ENCODE measurements at places on chromosomes 11 and 22.

GRCh38 chr11:7936615-7937014 lies 4.9 kb downstream of the OR10A3 start:
- no peak for DNase-seq

GRCh38 chr22:19213001-19213400 lies 34.5 kb upstream of the SLC25A1 start:
- no peak for DNase-seq

- DNase-seq = peak; percentile 34
Observed at GRCh38 chr11:102007567-102008437, 39.4 kb upstream of the CFAP300 start.

DNA sequence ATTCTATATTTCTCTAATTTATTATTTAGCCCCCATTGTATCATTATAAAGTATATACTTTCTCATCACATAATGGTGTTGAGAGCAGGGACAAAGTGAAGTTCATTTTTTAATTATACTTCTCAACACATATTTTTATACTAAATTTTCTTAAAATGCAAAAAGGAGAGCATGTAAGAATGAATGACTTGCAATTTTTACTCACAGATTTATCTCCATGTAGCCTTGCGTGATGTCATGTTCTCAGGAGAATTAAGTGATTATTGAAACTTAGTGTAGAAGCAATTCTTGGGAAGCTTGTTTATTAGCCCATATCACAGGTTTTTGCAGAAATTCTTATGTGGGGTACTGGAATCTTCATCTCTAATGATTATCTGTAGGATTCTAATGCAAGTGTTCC lies 682 bp upstream of the OR5M11 start:
- DNase-seq = no peak

- no peak for DNase-seq
Observed at GRCh38 chr22:24105631-24106030, 75.7 kb upstream of the SUSD2 start.

GRCh38 chr11:119092880-119093842 lies 8.5 kb downstream of the HMBS start:
- no peak for DNase-seq

DNA sequence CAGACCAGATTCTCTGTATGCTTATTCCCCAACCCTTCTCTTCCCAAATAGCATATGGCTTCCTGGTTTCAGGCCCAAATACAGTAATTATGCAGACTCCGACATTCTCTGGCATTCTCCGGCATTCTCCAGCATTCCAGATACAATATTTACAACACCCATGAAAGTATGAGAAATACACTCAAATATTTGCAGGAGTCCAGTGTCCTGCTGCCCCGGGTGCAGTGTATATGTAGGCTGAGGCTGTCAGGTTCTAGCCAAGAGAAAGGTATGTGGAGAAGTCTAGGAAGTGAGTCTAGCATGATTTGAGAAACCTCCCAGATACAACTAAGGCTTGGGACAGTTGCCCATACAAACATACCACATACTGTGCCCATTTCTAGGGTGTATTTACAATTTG lies 160.7 kb downstream of the SOX6 start:
- no peak for DNase-seq

GRCh38 chr11:108616549-108616948 lies 23.0 kb upstream of the EXPH5 start:
- DNase-seq = peak; percentile 93

DNA sequence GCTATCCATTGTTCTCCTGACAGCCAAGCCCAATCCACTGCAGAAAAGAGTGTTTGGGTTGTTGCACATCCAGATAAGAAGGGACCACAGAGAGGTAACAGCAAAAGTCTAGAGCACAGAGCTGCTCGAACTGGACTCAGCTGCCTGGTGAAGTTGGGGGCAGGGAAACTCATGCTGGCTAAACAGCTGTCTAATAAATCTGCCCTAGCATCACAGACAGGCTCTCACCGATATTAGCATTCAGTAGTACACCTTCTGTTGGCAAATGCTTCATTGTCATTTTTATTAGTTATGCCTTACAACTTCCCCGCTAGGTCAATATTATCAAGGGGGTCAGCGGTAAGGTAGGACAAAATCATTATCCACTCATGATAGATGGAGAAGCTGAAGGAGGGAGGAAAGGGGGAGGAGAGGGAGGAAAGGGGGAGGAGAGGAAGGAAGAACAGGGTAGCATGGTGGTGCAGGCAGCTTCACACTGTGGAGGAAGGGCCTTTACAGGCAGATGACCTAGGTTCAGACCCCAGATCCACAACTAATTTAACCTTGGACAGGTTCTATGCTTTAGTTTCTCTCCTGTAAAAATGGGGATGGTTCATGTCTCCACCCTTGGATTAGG lies 102.7 kb downstream of the LARGE1 start:
- no peak for DNase-seq

GRCh38 chr11:72348250-72348649 lies 86.1 kb downstream of the CLPB start:
- no peak for DNase-seq

GRCh38 chr22:23818541-23818940 lies 20.3 kb downstream of the DERL3 start:
- DNase-seq = no peak

DNA sequence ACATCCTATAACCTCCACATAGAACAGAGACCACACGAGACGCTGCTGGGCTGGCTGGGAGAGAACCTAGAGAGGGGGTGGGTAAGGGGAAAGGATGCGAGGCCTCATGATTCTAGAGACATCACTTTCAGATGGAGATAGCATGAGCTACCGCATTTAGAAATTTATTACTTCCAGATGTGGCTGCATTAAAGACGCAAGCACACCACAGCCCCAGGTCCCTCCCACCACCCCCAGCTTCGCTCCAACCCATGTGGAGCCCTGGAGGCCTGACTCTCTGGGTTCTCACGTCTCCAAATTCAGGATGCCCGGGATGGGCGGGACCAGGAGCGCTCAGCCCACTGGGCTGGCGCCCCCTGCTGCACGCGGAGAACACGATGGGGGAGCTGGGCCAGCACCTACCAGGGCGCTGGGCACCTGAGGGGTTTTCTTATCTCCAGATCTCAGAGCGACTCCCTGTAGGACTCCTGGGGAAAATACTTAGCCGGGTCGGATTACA lies 13.6 kb downstream of the MRPL21 start:
- DNase-seq = no peak

DNA sequence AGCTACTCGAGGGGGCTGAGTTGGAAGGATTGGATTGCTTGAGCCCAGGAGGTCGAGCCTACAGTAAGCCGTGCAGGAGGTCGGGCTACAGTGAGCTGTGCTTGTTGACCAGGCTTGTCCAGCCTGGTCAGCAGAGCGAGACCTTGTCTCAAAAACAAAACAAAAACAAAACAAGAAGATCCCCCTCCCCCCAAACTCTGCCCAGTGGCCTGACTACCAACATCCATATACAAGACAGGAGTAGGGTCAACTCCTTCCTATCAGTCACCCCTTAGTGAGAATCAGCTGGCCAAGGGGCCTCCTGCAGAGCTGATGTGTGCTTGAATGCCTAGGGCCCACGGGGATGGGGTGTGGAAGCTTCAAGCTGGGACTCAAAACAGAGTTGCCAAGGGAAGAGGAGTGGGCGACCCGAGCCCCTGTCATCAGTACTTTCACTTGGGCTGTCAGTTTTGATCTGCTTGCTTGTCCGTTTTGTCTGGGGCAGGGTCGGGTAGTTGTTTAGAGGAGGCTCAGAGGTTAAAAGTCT lies 942 bp upstream of the TSPAN18 start:
- DNase-seq = no peak

GRCh38 chr11:46055371-46055770 lies 65.9 kb downstream of the PHF21A start:
- DNase-seq = no peak

DNA sequence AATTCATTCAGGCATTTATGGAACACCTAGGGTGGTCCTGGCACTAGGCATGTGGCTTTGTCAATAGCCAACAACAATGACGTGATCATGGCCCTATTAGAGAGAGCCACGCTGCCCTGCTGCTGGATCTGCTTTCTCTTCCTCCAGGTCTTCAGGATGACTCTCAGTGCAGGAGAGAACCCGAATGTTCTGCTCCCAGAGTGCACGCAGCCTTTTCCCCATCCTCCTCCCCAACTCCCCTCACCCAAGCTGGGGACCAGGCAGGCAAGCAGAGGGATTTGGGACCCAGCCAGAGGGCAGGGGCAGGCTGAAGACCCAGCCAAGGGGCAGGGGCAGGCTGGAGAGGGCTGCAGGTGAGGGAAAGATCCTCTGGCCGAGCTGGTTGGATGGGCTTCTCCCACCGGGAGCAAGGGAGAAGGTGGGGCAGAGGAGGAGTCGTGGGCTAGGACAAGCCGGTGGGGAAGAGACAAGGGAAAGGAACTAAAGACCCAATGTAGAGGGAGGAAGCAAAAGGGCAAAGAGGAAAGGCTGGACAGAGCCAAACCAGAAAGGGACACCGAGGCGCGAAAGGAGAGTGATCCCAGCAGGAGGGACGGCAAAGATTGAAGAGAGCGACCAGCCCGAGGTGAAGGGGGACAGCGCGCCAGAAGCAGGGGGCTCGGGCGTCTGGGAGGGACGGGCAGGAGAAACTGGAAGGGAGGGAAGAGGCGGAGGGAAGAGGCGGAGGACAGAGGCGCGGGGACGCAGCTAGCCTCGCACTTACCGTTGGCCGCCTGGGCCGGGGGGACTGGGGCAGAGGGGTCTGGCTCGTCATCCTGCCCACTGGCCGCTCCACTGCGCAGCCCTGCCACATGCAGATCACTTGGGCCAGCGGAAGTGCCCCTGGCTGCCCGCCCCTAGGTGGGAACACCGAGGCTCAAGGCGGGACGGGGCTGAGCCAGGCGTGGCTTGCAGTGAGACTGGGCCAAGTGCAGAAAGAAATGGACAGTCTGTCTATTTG lies at the start of gene KCTD14:
KCTD14 (minus strand) TSS at position 880 of the 1,000 bp plus-strand sequence; CDS start at position 853, 27 bp downstream.
- DNase-seq = no peak

DNA sequence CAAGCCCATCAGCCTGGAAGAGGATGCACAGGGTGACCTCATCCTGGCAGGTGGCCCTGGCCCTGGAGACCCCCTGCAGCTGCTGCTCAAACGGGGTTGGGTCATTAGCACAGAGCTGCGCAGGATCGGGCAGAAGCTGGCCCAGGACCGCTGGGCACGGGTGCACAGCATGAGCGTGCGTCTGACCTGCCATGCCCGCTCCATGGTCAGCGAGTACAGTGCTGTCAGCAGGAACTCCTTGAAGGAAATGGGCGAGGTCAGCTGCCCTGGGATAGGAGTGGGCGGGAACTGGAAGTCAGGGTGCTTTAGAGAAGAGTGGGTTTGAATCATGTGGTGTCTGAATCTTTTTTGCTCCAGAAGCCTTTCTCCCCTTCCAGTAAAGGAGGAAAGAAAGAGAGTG lies 61.1 kb downstream of the INSC start:
- DNase-seq = no peak

DNA sequence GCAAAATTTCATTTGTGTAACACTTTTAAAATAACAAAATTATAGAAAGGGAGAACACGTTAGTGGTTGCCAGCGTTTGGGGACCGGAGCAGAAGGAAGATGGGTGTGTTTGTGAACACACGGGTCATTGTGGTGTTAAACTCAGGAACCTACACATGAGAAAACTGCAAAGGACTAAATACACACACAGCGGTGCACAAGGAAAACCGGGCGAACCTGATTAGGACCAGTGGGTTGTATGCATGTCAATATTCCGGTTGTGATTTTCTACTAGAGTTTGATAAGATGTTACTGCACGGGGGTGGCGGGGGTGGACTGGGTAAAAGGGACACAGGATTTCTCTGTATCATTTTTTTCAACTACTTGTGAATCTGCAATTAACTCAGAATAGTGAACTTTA lies 351.2 kb downstream of the OPCML start:
- DNase-seq = no peak

DNA sequence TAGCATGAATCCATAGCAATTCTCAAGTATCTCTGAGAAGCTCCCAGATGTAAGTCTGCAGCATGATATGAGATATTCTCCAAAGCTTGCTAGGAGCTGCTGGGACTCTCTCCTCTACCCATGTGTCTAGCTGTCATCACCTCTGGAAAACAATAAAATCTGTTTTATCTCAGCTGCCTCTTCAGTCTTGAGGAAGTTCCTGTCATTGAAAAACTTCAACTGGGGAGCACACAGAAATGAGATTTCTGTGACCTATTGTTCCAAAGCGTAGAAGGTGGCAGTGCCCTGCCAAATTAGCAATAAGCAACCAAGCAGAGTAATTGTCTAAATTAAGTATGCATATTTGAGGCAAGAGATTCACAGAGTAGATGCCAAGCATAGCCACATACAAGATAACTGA lies 1380.6 kb upstream of the RAG2 start:
- no peak for DNase-seq

DNA sequence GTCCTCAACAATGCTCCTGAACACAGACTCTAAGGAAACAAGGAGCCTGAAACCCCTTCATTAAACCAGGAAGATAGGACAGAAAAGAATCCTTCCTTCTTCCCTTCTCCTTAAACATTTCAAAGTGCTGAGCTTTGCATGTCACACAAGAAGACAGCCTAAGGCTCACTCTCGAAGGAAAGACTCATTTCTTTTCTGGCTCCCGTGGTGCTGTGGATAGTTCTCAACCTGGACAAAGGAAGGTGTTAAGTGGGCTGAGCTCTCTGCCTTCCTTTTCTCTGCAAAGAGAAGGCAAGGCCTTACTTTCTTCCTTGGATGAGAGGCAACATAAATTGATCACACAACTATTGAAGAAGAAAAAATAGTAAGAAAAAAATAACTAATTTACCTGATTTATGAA lies 452.4 kb upstream of the DDI1 start:
- no peak for DNase-seq

DNA sequence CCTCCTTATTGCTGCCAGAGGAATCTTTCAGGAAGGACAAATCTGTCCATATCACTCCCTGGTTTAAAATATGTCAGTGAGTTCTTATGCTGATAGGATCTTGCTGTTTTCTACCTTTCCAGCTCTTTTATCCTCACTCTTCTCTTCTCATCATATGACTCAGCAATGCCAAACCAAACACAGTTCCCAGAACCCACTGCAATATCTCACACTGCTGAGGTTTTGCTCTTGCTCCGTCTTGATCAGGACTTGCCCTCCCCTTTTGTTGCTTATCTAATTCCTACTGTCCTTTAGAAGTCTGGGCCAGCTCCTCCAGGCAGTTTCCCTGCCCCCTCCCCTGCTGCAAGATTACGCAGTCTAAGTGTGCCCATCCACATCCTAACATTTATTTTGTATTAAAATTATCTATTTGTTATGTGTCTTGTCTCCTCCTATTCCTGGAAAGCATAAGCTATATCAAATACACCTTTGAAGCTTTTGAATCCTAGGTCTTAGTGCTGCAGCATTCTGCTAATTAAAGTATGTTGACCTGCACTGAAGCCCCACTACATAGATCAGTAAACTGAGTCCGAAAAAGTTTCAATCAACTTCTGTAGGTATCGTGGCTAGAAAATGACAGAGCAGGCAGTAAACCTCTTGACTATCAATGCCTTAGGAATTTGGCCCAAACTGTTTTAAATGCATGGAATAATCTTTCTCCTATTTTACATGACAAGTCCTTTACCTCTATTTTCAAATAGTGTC lies 119.2 kb upstream of the C11orf87 start:
- DNase-seq = no peak

DNA sequence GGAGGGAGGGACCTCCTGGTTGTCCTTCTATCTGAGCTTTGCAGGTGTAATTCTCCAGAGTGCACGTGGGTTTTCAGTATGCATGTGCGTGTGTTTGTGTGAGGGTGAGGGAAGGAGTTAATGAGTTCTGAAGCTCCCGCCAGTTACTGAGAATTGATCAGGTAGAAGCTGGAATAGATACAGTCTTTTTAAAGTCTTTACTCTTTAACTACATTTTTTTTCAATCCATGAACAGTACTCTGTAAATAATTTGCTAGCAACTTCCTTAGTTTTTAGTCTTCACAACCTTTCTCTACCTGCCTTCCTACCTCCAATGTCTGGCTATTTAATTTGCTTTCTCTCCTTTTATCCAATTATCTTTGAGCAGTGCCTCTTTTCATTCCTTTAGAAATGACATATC lies 25.5 kb downstream of the ARHGAP42 start:
- no peak for DNase-seq
